ENCODE measurements at places on chromosomes 5 and 9. TPM values are rescaled to one million over a fixed set of nuclear protein-coding genes. Genes with fewer than 3 reads are reported as not detected.

Gene GPR151
- not detected for total RNA-seq

Gene MARVELD2
- 26.6 TPM for total RNA-seq

Gene NUTM2G
- not detected for total RNA-seq

Gene BAAT
- total RNA-seq: 0.94 TPM

Gene TBCA
- 96.7 TPM for total RNA-seq

Gene WNK2
- 0.17 TPM for total RNA-seq

Gene ZFP2
- total RNA-seq: 6.4 TPM

Gene SPATA31E1
- total RNA-seq: not detected

Gene NADK2
- 52.9 TPM for total RNA-seq

Gene NOTCH1
- 47.5 TPM for total RNA-seq

Gene HAUS6
- 29.0 TPM for total RNA-seq

Gene WDR31
- 1.9 TPM for total RNA-seq

- DNase-seq: peak; percentile 44
Measured at GRCh38 chr5:159330131-159330800, at the start of gene IL12B. Gene IL12B (minus strand): TSS chr5:159330487. CDS start chr5:159326782, 3,705 bp downstream.

- DNase-seq: no peak
Measured at GRCh38 chr9:107460153-107461023, 29.2 kb downstream of the KLF4 start.

DNA sequence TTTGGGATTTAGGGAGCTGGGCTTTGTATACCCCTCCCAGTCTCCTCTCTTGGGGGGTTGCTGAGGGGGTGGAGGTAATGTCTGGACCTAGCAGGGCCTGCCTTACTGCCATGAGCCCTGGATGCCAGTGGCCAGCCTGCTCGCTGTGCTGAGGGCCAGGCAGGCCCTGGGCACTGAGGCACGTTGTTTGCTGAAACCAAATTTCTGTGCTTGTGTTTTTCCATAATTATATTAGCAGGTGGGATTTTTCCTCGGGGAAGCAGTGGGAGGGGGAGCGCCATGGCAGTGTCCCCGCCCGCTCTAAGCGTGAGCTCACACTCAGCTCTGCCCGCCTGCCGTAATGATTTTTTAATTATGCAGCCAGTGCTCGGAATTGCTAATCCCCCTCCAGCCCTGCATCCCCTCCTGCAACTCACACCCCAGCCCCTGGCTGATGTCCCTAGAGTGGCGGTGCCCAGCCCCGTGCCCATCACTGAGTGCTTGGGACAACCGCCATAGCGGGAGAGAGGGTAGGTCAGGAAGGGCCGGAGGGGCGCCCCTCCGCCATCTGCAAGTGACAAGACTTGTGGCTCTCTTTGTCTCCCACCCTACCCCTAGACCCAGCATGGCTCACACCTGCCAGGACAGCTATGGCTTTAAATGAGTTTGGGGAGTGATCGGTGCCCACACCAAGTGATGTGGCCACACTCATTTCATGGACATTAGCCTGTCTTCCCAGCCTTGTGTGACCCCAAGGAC is 20.9 kb downstream of the CXXC5 start:
- no peak for DNase-seq

DNA sequence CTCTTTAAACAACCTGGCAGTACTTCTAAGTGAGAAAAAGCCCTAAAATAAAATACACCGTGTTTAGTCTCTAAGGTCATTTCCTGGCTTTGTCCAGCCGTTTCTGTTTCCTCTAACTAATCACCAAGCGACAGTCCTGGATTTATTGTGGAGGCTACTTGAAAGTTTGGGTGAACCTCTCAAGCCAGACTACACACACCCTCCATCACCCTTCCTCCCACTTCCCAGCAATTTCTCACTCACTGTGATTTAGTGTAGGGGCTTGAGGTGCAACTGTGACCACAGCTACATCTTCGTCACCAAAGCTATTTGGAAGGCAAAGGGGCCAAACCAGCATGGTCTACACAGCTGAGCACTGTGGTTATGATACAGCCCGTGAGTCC is 240.0 kb upstream of the SLC24A2 start:
- no peak for DNase-seq

DNA sequence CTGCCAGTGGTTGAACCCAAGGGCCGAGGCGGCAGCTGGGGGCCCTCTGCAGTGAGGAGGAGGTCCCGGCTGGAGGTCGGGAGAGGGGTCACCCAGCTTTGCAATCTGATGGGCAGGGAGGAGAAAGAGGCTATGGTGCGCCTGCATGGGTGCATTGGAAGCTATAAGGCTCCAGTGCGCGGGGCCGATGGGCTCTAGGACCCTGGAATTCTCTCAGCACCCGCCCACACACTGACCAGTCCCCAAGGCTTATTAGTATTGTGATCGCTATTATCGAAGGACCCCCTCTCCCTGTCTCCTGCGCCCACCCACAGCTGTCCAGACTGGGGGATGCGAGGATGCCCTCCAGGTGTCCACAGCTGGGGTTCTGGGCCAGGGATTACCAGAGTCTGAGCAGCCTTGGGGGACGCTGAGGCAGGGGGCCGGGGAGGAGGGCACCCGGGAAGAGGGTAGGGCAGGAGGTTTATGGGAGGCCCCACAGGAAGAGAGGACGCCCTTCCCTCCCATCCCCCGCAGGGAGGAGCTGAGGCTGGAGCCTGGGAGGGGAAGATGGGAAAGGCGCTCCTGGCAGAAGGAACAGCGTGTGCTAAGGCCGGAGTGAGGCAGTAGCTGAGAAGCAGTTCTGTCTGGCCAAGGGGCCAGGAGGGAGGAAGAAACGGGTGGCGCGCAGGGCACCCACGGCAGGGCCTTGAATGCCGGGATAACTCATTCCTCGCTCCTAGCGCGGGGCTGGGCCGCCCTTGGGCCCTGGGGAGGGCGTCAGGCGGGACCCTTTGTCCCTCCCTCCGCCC is 24.2 kb downstream of the C9orf50 start:
- peak; percentile 61 for DNase-seq

- peak; percentile 45 for DNase-seq
Measured at GRCh38 chr5:125536582-125536981, 790.1 kb upstream of the ZNF608 start.

- peak; percentile 87 for DNase-seq
Measured at GRCh38 chr5:65742565-65743231, 20.7 kb downstream of the NLN start.

- no peak for DNase-seq
Measured at GRCh38 chr5:57164124-57164523, 9.7 kb upstream of the GPBP1 start.

DNA sequence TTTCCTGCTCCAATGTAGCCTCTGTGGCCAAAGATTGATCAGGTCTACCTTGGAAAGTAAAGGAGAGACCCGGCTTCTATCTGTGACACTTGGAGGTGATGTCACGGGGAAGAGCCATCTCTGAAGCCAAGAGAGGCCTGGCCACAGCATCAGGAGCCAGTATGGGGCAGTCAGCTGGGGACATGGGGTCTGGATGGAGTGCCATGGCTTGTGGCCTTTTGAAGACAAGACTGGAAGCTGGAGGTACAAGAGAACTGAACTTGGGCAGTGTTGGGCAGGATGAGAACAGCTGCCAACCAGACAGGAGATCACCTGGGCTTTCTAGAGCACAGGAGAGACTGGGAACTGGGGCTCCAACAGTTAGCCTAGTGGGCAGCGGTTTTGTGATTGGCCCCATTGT is 190.7 kb downstream of the TENT4A start:
- no peak for DNase-seq

- DNase-seq: peak; percentile 99
Measured at GRCh38 chr9:115591584-115591984, 473.6 kb upstream of the TNC start.

GRCh38 chr5:39523821-39524220 is 99.0 kb upstream of the DAB2 start:
- DNase-seq: no peak

DNA sequence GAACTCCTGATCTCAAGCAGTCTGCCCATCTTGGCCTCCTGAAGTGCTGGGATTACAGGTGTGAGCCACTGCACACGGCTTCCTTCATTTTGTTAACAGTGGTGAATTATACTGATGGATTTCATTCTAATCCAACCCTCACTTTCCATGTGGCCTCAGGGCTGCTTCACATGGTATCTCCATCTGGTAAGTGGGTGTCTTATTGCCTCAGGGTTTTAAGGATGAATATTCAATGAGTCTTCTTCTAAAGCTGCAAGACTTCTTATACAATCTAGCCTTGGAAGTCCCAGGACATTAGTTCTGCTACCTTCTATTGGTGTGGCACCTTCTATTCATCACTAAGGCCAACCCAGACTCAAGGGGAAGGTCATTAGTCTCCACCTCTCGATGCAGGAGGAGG is 8.7 kb upstream of the RASEF start:
- DNase-seq: no peak

DNA sequence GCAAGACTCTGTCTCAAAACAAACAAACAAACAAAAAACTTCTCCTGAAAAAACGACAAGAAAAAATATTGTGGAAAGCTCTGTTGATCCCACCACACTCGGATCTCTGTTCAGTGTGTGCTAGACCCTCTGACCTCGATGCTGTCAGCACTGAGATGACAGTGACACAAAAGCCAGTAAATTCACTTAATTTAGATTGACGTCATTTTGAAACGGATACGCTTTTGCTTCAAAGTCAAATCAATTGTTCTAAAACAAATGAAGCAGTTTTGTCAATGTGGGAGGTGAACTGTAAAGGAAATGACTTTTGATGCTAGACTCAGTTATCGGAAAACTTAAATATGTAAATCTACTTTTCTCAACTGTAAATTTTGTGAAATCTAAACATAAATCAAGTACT is 26.6 kb downstream of the CCT5 start:
- no peak for DNase-seq

- no peak for DNase-seq
Measured at GRCh38 chr9:2621722-2622460, at the start of gene VLDLR. Gene VLDLR (plus strand): TSS chr9:2621787. CDS start chr9:2622190, 403 bp downstream.

- no peak for DNase-seq
Measured at GRCh38 chr5:154276261-154276972, 85.9 kb downstream of the GALNT10 start.

GRCh38 chr5:148967783-148968182 is 95.1 kb downstream of the SH3TC2 start:
- no peak for DNase-seq

GRCh38 chr5:149839761-149840160 is 104.8 kb downstream of the PDE6A start:
- DNase-seq: no peak

- DNase-seq: no peak
Measured at GRCh38 chr9:107612136-107612535, 122.6 kb upstream of the KLF4 start.

- no peak for DNase-seq
Measured at GRCh38 chr9:82554381-82554780, 508.6 kb downstream of the RASEF start.

DNA sequence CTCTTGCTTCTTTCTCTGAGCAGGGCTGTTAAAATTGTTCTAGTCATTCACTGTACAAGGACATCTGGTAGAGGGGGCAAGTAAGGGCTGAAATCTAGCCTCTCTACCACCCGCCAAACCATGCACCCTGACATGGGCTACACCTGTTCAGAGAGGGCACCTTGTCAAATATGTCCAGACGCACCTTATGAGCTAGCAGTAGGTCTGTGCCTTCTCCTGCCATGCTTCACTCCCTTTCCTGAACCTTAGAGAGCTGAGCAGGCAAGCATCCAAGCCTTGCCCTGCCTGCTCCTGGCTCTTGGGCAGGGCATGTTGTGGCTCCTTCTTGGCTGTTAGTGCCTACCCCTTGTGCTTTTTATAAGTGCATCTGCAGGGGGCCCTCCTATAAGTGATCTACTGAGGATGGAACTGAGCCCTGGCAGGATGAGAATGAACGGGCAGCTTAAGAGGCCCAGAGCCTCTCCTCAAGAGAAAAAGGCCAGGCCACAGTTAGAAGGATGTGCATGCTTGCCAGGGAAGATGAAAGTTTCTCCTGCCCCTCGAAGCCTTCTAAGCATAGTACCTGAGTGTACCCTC is 3.8 kb upstream of the NEUROG1 start:
- DNase-seq: no peak

DNA sequence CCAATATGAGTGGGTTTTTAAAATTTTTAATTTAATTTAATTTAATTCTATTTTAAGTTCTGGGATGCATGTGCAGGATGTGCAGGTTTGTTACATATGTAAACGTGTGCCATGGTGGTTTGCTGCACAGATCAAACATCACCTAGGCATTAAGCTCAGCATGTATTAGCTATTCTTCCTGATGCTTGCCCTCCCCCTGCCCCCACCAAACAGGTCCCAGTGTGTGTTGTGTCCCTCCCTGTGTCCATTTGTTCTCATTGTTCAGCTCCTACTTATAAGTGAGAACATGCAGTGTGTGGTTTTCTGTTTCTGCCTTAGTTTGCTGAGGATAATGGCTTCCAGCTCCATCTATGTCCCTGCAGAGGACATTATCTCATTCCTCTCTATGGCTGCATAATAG is 35.0 kb upstream of the ANKRD33B start:
- DNase-seq: no peak

DNA sequence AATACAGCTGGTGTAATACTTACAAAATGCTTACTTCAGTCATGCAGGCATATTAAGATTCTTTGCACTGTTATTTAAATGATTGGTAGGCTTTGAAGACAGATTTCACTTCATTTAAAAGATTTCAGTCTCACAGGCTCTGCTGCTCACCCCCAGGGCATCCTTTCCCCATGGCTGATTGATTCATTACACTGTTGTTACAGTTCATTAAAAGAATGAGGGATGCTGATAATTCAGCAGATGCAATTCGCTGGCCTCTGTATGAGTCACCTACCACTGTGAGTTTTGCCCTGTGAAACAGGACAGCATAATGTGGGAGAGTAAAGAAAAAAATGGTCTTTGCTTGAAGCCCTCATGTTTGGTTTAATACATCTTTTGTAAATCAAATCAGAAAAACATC is 246.9 kb downstream of the CYLC2 start:
- peak; percentile 42 for DNase-seq

- no peak for DNase-seq
Measured at GRCh38 chr5:85249204-85249603, 864.5 kb upstream of the EDIL3 start.

DNA sequence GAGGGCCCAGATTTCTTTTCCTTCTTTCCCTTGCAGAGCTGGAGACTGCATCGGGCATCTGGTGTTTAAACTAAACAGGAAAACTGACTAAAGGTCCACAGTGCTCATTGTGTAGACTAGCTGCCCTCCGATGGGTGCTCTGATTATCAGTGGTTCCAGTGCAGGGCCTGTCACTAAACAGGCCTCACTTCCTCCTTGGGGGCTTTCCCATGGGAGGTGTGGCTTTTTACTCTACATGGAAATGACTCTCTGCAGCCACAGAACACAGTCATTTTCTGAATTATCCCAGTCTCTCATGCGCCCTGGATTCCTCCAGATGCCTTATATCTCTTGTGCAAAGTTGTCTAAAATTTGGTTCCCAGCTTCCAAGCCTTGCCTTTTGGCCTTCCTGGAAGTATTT is 199.2 kb downstream of the TRIO start:
- DNase-seq: peak; percentile 5

GRCh38 chr9:26321935-26322334 is 570.7 kb downstream of the CAAP1 start:
- DNase-seq: no peak

DNA sequence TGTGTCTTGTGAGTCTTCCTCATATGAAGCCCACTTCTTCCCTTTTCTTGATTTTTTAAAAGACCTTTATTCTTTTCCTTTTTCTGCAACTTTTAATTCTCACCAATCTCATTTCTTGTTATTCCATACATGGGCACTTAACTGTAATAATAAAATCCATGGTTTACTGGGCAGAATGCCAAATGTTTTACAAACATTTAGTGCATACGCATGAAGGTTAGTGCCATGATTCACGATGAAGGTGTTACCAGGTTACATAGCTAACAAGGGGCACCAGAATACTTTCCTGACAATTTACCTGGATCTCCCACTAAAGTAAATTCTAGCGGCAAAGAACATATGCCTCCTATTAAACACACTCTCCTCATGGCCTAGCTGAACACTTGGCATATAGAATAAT is 28.5 kb downstream of the MAN2A1 start:
- DNase-seq: peak; percentile 69

GRCh38 chr9:76598981-76599380 is 140.0 kb downstream of the GCNT1 start:
- DNase-seq: no peak

All from renal cortical epithelial cell (primary cell).